MCF 10A (cell line): ENCODE measurements at places on chromosomes 16 and 17. TPM values are rescaled to one million over a fixed set of nuclear protein-coding genes. Genes with fewer than 3 reads are reported as not detected.

ICAM2 gene
- 0.34 TPM in 1 of 2 replicates, not detected in the other for total RNA-seq

TNK1 gene
- 6.4 and 8.0 TPM in 2 replicates for total RNA-seq

NPIPB4 gene
- 197 and 224 TPM in 2 replicates for total RNA-seq

KRTAP2-3 gene
- not detected in 2 replicates for total RNA-seq

GRCh38 chr17:40087903-40088718 lies 12.3 kb downstream of the NR1D1 start:
- H3K27ac ChIP-seq, result no peak overlapping the region
- no peak for DNase-seq
- peaks cover 48% of the 10 kb centered on the region for H3K36me3 ChIP-seq
- no peaks in the 10 kb centered on the region for H3K4me1 ChIP-seq
- no peaks in the 10 kb centered on the region for H3K27me3 ChIP-seq
- H3K4me3 ChIP-seq, result no peak overlapping the region

KRT25 gene
- total RNA-seq, result not detected in 2 replicates

DNA sequence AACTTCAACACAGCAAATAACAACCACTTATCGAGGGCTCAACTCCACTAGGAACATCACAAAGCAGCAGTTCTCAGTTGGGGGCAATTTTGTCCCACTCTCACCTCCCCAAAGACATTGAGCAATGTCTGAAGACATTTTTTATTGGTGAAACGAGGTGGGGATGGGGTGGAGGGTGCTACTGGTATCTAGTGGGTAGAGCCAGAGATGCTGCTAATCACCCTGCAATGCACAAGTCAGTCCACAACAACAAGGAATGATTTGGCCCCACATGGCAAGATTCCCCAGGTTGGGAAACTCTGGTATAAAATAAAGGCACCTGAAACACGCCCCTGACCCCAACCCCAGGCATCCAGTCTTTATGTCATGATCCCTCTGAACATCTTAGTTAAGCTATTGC lies 33.3 kb downstream of the TLE7 start:
- no peak for DNase-seq
- no peaks in the 10 kb centered on the region for H3K36me3 ChIP-seq
- H3K27ac ChIP-seq, result no peak overlapping the region
- H3K27me3 ChIP-seq, result peaks cover 44% of the 10 kb centered on the region
- no peak overlapping the region for H3K4me3 ChIP-seq

DNA sequence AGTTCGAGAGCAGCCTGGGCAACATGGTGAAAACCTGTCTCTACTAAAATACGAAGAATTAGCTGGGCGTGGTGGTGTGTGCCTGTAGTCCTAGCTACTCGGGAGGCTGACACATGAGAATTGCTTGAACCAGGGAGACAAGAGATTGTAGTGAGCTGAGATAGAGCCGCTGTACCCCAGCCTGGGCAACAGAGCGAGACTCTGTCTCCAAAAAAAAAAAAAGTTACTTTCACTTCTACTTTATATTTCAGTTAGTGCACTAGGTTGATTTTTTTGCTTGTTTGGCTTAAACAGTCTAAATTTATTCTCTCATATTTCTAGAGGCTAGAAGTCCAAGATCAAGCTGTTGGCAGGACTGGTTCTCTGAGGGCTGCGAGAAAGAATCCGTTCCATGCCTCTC lies 13.4 kb downstream of the CCDC102A start:
- H3K36me3 ChIP-seq, result peaks cover 1% of the 10 kb centered on the region
- H3K27me3 ChIP-seq, result no peaks in the 10 kb centered on the region
- no peak overlapping the region for H3K4me3 ChIP-seq
- H3K27ac ChIP-seq, result no peak overlapping the region
- no peak for DNase-seq

DNA sequence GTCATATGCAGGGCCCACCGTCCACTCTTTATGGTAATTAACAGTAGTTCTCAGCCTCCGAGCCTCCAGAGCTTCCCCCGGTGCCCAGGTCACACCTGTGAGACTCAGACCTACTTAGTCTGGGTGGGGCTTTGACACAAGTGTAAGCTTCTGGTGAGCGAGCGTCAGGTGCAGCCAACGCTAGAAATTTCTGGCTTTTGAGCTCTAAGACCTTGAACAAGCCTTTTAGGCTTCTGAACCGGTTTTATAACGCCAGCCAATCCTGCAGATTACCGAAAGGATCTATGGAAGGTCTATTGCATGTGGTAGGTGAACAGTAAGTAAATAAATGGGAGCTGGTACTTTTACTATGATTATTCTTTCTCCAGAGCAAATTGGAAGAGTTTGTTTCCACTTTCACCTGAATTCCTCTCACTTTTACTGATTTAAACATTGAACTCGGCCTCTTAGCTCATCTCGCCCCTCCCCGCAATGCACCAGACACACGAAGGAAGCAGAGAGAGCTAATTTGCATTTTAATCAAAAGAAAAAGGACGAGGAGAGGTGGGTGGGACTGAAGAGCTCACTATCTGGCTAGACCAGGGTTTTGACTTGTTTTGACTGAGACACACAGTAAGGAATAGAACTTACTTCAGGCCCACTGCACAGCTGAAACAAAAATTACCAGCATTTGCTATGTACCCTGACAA lies 47.1 kb downstream of the ABAT start:
- H3K27ac ChIP-seq, result no peak overlapping the region
- peaks cover 3% of the 10 kb centered on the region for H3K4me1 ChIP-seq
- peaks cover 4% of the 10 kb centered on the region for H3K36me3 ChIP-seq
- DNase-seq, result no peak

LPCAT2 gene
- 10.7 and 11.7 TPM in 2 replicates for total RNA-seq

- H3K4me1 ChIP-seq, result peaks cover 16% of the 10 kb centered on the region
- H3K27me3 ChIP-seq, result no peaks in the 10 kb centered on the region
- peaks cover 3% of the 10 kb centered on the region for H3K36me3 ChIP-seq
- H3K27ac ChIP-seq, result no peak overlapping the region
- DNase-seq, result no peak
Measured at GRCh38 chr16:47470211-47470610, 9.1 kb downstream of the PHKB start.

- peak overlapping the region; percentile 3 for H3K27ac ChIP-seq
- DNase-seq, result no peak
- peaks cover 28% of the 10 kb centered on the region for H3K27me3 ChIP-seq
- H3K36me3 ChIP-seq, result no peaks in the 10 kb centered on the region
Measured at GRCh38 chr16:15810411-15810810, 46.4 kb downstream of the MYH11 start.

PLA2G10 gene
- total RNA-seq, result not detected in 2 replicates

DNA sequence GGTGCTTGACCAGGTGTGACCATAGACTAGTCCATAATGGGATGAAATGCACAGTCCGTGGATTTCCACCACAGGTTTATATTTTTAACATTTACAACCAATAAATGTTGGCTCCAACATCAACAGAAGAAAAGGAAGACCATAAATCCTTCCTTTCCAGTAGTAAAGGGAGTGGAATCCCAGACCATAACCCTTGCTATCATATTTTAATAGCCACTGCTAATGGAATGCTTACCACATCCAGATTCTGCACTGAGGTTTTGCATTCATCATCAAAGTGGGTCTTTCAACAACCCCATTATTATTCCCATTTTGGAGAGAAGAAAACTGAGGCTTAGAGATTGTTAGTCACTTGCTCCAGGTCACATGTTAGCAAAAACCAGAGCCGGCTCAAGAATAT lies 106.7 kb downstream of the FOXL1 start:
- no peaks in the 10 kb centered on the region for H3K27me3 ChIP-seq
- H3K4me1 ChIP-seq, result no peaks in the 10 kb centered on the region
- no peak for DNase-seq
- no peak overlapping the region for H3K27ac ChIP-seq
- no peaks in the 10 kb centered on the region for H3K36me3 ChIP-seq
- H3K4me3 ChIP-seq, result no peak overlapping the region

GRCh38 chr17:73389411-73389810 lies 77.6 kb upstream of the CDC42EP4 start:
- no peak for DNase-seq
- no peaks in the 10 kb centered on the region for H3K4me1 ChIP-seq
- H3K27ac ChIP-seq, result no peak overlapping the region
- H3K4me3 ChIP-seq, result no peak overlapping the region
- H3K27me3 ChIP-seq, result peaks cover 36% of the 10 kb centered on the region
- no peaks in the 10 kb centered on the region for H3K36me3 ChIP-seq

DNA sequence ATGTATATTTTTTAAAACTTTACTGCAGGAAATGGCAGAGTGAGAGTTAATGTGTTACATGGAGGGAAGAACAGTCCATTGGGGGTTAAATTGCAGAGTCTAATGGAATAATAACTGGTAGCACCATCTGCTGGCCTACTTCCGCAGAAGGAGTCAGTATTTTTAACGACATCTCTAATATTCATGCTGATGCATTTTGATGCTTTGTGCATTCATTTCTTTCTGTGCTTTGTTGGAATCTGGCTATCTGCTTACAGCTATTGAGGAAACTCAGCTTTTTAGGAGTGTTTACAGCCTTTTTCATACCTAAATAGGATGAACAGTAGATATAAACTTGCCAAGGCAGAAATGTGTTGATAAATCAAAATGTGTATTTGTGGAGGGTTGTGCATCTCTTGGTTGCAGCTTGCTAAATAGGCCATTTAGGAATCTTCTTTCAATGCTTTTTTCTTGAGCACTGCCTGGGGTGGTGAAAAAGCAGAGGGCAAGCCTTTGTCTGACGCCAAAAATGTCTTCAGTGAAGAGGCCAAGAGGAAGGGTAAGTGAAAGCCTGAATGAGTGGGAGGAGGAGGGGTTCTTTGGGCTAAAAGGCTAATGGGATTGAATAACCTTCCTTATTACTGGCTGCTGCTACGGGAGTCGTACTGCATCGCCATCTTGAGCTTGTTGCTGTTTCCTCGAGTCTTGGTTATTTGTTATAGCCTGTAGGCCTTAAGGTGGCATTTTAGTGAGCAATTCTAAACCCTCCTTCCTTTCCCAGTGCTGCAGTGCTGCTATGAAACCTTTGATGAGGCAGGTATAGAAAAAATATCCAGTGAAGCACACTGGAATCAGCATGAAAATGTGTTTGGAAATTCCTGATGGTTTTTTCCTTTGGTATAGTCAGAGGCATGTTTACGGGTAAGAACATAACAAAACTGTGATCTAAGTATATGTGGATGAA lies 153.3 kb downstream of the CHD9 start:
- H3K36me3 ChIP-seq, result peaks cover 27% of the 10 kb centered on the region
- peak; percentile 90 for DNase-seq
- H3K4me1 ChIP-seq, result peaks cover 23% of the 10 kb centered on the region
- H3K27ac ChIP-seq, result peak overlapping the region; percentile 76
- H3K27me3 ChIP-seq, result no peaks in the 10 kb centered on the region
- peak overlapping the region; percentile 80 for H3K4me3 ChIP-seq

- H3K27me3 ChIP-seq, result no peaks in the 10 kb centered on the region
- peak overlapping the region; percentile 54 for H3K4me3 ChIP-seq
- H3K4me1 ChIP-seq, result peaks cover 47% of the 10 kb centered on the region
- peak overlapping the region; percentile 80 for H3K27ac ChIP-seq
- peak; percentile 81 for DNase-seq
- H3K36me3 ChIP-seq, result peaks cover 49% of the 10 kb centered on the region
Measured at GRCh38 chr17:77454242-77455095, 313.7 kb downstream of the SEC14L1 start.

LGALS9B gene
- not detected in 2 replicates for total RNA-seq

DNA sequence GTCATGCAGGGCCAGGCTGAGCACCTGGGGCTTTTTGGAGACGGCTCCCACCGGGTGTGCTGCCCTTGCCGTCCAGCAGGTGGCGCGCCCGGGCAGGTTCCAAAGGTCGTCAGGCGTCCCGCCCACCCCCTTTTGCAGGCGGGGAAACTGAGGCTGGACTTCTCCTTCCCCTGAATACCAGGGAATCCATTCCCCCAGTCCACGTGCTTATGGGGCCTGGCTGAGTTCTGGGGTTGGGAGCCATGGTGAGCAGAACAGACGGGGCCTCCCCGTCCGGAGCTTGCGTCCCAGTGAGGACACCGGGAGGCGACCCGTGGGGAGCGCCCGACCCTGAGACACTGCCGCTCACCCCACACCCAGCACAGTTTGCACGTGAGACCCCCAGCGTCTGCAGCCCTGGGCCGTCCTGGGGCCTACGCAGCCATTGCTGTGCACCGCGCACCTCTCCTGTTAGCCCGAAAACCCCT lies 51.8 kb upstream of the JPH3 start:
- no peak overlapping the region for H3K27ac ChIP-seq
- H3K36me3 ChIP-seq, result no peaks in the 10 kb centered on the region
- H3K4me3 ChIP-seq, result no peak overlapping the region
- H3K4me1 ChIP-seq, result peaks cover 7% of the 10 kb centered on the region
- H3K27me3 ChIP-seq, result peaks cover 21% of the 10 kb centered on the region

DNA sequence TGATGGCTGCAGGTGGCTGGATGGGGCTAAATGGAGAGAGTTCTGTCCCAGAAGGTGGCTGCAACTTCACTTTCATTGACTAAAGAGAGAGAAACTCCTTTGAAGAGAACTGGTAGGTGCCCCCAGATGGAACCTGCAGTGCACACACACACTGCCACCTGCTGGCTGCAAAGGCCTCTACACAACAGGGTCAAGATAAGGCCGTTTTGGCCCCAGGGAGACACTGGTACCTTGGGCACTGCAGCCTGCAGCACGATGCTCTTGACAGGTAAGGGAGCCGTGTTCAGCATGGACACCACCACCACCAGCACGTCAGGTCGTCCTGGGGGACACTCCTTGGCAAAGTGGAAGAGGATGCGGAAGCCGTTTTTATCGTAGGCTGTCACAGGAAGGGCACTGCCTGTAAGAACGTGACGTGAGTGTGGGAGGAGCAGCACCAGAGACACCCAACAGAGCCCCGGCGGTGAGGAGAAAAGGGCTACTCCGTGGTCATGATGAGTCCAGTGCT lies 22.7 kb downstream of the GGA3 start:
- H3K27me3 ChIP-seq, result no peaks in the 10 kb centered on the region
- peak overlapping the region; percentile 24 for H3K27ac ChIP-seq
- no peak overlapping the region for H3K4me3 ChIP-seq
- H3K36me3 ChIP-seq, result peaks cover 54% of the 10 kb centered on the region

- H3K27me3 ChIP-seq, result peaks cover 63% of the 10 kb centered on the region
- H3K27ac ChIP-seq, result no peak overlapping the region
- H3K36me3 ChIP-seq, result no peaks in the 10 kb centered on the region
- DNase-seq, result no peak
- H3K4me3 ChIP-seq, result no peak overlapping the region
- H3K4me1 ChIP-seq, result no peaks in the 10 kb centered on the region
Measured at GRCh38 chr17:58247511-58248363, 9.4 kb downstream of the LPO start.

- H3K4me1 ChIP-seq, result peaks cover 6% of the 10 kb centered on the region
- DNase-seq, result no peak
- H3K27ac ChIP-seq, result no peak overlapping the region
- no peaks in the 10 kb centered on the region for H3K36me3 ChIP-seq
- H3K27me3 ChIP-seq, result no peaks in the 10 kb centered on the region
Measured at GRCh38 chr16:19210968-19211367, 42.9 kb downstream of the SYT17 start.
